Left cardiac atrium (tissue), 4 donors: ENCODE measurements at places on chromosomes 16 and 17.

- DNase-seq = no peak
Measured at GRCh38 chr16:76265434-76266045, 11.7 kb upstream of the CNTNAP4 start.

- no peak for DNase-seq
Measured at GRCh38 chr16:3754081-3754703, 36.9 kb upstream of the TRAP1 start.

GRCh38 chr17:49288388-49288787 is 57.8 kb upstream of the PHOSPHO1 start:
- DNase-seq = no peak

- DNase-seq = no peak
Measured at GRCh38 chr17:59067756-59068155, 38.9 kb downstream of the TRIM37 start.

DNA sequence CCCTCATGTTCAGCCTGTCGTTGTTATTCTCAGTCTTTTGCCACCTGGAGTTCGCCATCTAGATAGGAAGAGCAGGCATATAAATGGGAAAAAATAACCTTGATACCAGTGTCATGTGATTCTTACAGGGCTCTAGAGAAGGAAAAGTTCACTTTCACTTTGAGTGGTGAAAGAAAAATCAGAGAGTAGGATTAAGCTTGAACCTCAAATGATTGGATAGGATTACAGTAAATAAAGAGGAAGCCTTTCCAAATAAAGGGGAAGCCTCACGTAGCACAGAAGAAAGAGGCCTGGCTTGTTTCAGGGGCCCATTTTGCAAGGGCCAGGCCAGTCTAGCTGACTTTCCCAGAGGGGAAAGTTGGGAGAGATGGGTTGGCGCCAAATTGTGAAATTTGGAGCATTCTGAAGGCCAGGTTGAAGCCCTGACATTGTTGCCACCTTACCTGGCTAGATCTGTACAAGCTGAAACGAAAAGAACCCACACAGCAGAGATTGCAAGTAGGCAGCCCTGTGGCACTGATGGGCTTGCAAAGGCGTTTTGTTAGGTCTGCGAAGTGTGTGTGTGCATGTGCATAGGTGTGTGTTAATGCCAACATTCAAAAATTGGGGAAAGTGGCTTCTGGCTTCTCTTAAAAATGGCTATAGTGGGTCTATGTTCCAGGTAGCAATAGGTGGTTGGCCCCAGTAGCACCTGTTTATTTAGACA is 38.8 kb downstream of the TMC6 start:
- no peak for DNase-seq
